ENCODE measurements at places on chromosomes 6 and 20. TPM values are rescaled to one million over a fixed set of nuclear protein-coding genes. Genes with fewer than 3 reads are reported as not detected.
A peak's percentile ranks its signal among the peaks of the same experiment; 100 is the strongest.

DNA sequence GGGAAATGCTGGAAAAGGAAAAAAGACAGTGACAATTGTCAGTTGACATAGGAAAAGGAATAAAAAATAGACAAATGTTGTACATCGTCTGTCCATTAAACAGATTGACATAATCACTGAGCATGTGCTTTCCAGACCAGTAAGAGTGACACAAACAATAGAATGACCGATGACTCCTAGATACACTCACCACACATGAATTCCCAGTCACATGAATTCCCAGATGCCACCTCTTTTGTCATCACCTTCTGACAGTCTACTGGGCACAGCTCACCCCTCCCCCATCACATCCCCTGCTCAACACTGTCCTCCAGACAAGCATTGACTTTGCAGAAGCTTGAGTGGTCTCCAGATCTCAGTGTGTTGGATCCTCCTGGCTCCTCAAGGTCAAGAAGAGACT, 25.9 kb downstream of the POM121L2 start:
- no peak for DNase-seq

DNA sequence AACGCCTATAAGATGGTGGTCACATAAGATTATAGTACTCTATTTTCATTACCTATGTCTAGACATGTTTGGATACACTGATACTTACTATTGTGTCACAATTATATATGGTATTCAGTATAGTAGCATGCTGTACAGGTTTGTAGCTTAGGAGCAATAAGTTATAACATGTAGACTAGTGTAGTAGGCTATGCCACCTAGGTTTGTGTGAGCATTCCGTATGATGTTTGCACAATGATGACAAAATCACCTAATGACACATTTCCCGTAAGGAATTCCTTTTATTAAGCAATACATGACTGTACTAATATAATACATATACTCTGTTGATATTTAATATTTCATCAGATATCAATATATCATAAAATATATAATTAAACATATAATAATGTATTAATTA, 540.7 kb downstream of the BMP2 start:
- DNase-seq: no peak

DNA sequence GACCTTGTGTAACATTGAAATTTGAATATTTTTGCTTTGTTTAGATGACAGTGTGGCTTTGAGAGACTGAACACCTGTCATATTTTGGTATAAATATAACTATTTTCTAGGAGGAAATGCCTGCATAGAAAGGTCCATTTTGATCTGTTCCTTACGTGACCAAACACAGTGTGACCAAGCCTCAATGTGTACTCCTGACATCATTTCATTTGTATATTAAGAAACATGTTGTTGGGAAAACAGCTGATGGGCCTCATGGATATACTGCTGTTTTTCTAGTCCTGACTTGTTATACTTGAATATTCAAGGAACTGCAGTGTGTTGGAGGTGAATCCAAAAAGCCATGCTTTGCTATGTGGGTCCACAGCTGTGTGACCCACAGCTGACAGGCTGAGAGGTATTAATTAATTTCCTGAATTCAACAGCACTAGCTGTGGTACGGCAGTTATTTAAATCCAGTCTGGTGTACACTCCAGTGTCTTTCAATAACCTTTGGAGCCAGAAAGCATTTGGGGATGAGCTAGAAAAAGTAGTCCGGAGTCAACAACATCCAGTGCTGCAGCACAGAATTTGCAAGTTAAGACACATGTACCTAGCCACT, 18.9 kb downstream of the NCOA7 start:
- no peak for DNase-seq

DNA sequence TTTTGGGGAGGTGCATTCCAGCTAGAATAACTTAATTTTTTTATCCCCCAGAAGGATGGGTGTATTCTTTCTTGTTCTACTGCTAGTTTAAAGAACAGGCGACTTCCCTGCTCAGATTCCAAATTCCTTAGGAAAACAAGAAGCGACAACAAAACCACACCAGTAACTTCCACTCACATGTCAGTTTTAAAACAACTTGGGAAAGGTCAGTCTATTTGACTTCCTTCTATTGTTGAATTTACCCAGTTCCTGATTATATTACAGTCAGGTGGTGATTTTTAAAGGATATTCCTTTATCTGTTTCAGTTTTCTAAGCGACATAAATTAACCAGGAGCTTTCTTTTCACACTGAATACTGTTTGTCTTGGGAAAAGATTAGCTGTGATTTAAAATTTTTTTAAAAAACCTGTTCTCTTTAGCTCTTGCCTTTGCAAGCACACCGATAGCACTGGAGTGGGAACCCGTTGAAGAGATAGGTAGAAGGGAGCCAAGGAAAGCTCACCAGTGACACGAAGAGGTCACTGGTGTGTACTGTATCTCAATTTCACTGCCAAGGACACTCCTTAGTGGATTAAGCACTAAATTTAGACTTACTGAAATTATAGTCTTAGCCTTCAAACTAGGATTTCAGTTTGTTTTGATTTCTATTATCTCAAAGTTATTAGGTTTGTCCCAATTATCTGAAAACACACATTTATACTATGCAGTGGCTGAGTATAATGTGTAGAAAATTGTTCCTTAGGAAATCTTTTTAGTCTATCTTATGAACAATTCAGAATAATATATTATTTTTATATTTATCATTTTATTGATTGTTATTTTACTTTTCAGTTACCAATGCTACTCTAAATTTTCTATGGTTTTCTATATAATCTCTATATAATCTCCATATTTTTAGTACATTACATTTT, 22.3 kb downstream of the MARCKS start:
- peak; percentile 47 for DNase-seq

The WASF1 gene
- total RNA-seq: 7.2 TPM

- DNase-seq: no peak
Measured at GRCh38 chr20:1808101-1808500, 87.1 kb upstream of the SIRPA start.

DNA sequence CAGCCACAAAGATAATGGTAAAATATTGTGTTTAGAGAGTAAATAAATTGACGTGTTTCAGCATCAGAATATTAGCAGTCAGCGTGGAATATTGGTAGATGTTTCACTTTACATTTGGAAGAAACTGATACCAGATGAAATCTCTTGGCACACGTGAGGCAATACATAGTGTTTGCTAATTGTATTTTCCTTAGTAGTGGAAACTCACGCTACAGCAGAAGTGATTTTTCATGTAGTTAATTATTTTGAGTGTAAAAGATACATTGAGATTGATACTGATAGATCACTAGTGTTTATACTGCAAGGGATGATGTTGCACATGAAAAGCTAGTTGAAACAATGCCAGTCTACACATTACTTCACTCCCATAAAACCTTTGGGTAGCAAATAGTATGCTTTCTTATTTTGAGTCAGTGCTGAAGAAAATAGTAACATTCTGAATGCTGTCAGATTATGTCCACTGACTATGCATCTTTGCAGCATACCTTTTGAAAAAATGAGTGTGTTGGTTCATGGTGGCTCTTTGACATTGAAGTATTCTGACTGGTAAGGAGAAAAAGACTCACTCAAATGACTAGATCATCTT, 59.3 kb downstream of the CD2AP start:
- DNase-seq: no peak

The BTNL2 gene
- not detected for total RNA-seq

GRCh38 chr20:59340201-59340885, 39.9 kb downstream of the EDN3 start:
- DNase-seq: no peak

DNA sequence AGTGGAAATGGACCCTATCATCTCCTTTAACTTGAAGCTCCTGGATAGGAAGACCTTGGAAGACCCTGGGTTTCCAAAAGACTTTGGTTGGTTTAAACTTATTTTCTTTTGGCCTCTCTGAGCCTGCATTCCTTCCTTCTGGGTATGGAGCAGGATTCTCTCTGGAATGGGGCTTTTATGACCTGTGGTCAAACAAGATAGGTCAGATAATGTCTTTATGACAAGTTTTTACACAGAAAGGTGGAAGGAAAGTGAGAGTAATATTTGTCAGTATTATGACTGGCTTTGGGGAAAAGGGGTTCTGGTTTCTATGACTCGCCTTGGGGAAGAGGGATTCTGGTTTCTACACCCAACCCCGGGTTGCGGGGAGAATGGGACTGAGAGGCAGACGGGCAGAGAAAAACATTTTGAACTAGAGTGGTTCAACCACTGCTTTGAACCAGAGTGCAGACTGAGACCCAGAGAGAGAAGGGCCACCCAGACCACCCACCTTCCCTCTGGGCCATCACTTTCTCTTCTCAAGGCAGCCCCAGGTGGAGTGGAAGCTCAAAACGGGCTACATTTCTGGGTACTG, 37.6 kb upstream of the KCNK5 start:
- no peak for DNase-seq

GRCh38 chr6:118650582-118651281, 659 bp downstream of the CEP85L start:
- DNase-seq: no peak

The PTPN1 gene
- total RNA-seq: 26.3 TPM

DNA sequence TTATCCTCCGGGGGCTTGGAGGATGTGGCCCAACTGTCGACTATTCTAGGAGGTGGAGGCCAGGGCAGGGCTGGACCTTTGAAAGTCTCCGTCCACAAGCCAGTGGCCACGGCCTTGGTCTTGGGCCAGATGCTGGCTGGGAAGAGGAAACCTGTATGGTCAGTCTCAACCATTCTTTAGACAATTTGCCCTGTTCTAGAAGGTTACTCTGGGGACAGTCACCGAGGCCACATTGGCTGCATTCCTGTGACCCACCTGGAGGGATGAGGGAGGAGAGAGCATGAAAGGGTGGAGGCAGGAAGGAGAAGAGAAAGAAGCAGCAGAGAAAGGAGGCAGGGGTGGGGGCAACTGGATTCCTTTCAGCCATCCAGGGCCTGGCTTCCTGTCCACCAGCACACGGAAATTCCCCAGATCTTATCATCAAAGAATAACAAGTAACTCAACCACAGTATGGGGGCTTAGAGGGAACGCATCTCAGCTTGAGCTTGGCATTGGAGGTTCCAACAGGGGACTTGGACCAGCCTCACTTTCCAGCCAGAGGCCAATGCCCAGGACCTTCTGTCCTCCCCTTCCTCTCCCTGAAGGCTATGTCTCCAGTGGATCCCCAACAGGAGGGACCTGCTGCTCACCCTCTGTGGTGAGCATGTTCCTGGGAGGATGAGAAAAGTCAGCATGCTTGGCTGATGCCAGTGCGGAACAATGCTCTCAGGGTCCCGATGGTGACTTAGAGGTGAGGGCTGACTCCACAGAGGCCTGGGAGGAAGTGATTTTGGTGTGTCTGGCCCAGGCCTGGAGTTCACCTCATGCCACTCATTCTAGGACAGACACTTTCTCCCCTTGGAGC, 30.4 kb downstream of the TGM2 start:
- DNase-seq: peak; percentile 82

The DEFB128 gene
- not detected for total RNA-seq

GRCh38 chr20:16929756-16930155, 181.6 kb downstream of the OTOR start:
- DNase-seq: no peak

DNA sequence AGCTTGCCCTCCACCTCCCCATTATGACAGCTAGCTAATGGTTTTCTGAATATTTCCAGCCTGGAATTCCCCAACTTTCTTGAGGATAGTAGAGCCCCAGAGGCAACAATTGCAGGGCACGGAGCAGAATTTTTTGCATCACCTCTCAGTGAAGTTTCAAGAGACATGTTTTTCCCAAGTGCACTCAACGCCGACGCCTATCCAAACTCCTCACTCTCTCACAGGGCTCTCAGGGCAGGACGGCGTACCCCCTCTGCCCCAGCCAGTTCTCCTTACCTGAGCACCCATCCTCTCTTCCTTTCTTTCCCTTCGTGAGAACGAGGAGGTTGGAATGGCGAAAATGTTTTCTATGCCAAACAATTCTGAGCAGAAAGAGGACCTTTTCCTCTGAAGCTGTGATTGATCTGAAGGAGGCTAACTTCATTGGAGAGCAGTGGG, 83.1 kb upstream of the FOXQ1 start:
- DNase-seq: no peak

GRCh38 chr6:83589076-83589475, 76.7 kb downstream of the PRSS35 start:
- DNase-seq: no peak

The C6orf132 gene
- total RNA-seq: 155 TPM

The RGL2 gene
- total RNA-seq: 80.8 TPM

- no peak for DNase-seq
Measured at GRCh38 chr20:56393653-56394052, 1.2 kb downstream of the CSTF1 start.

The KIAA1755 gene
- 0.17 TPM for total RNA-seq

DNA sequence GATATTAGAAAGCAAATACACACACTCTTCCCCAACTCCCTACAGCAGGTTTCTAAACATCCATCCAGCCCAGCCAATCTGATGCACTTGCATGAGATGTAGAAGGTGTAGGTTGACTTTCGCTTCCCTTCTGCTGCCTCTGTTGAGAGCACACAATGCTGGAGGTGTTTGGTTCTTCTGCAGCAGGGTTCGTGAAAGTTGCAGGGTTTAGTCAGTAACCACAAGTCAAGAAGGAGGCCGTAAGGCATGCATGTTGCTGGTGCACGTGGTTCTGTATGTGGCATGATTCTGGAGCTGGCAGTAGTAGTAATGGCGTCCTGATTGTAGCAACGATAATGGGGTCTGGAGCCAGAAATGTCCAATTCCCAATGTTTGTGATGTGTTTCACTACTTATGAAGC, 53.0 kb downstream of the DEK start:
- DNase-seq: no peak

GRCh38 chr6:159467473-159468041, 225.5 kb downstream of the SOD2 start:
- DNase-seq: no peak

DNA sequence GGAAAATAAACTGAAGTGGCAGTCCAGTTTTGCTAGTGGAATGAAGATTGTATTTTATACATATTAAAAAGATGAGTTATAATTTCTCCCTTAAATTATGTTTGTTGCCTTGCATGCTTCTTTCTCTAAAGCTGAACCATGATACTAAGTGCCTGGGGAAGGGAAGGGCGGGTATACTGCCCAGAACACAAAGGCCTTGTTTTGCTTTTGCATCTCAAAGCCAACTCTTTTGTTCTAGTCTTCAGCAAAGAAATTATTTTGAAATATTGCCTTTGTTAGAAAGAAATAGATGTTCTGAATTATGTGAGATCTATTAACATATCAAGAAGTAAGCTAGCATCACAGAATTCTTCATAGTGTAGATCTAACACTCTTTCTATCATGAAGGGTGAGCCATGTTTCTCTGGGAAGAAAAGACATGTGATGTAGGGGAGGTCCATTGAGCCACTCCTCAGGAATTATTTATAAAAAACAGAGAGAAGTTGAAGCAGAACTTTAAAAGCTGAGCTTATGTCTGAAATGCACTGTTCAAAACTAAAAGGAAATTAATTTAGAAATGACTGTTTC, 108.4 kb downstream of the RIMS1 start:
- no peak for DNase-seq
